MM.1S (cell line): ENCODE measurements at places on chromosomes 3 and 15.

GRCh38 chr3:131900891-131901290 is 133.9 kb downstream of the CPNE4 start:
- DNase-seq = no peak

DNA sequence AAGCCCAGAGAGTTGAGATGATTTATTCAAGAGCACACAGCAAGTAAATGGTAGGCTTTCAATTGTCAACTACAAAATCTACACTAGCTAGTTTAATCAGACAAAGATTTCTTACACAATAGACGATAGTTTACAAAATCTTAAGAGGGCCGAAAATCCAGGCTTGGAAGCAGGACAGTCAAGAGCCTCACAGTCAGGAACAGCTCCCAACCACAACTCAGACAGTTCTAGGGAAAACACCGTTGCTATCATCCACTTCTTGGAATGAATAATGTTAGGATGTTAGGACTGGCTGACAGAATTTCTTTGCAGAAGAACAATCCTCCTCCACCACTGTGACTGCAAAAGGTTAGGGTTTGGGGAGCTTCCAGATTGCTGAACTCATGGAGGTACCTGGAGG is 290.8 kb upstream of the ZPLD1 start:
- DNase-seq = no peak

DNA sequence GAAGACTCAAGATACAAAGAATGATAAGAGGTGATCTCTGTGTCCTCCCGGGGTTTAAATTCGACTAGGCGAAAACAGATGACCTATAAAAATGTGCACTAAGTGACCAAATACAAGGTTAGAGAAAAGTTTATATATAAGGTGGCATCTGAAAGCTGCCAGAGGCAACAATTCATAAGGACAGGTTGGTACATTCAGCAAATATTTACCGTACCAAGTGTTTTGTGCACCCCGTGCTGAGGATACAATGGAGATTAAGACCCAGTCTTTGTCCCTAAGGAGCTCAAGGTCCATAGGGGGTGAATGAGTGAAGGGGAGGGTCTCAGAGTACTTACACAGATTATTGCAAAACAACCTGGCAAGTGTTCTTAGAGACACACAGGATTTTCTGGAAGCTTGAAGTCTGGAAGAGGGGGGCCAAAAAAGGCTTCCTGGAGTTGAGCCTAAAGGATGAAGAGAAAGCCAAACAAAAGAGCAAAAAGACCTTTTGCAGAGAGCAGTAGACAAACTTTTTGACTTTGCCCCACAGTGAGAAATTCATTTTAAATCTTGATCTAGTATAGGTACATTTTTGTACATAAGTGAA is 71.4 kb upstream of the LRIG1 start:
- no peak for DNase-seq

- DNase-seq = no peak
Measured at GRCh38 chr15:53506370-53506769, 253.1 kb downstream of the WDR72 start.

DNA sequence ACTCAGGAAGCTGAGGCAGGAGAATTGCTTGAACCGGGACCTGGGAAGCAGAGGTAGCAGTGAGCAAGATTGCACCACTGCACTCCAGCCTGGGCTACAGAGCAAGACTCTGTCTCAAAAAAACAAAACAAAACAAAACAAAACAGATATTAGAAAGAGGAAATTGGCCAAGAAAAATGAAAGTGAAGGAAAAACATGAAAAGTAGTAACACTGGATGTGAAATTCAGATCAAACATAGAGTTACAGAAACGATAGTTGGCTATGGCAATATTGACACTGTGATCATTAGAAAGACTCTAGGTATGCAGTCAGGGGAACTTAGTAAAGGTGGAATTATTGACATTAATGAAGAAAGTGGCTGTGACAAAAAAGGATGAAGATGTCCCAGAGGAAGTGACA is 13.2 kb upstream of the TIPARP start:
- no peak for DNase-seq

- no peak for DNase-seq
Measured at GRCh38 chr3:42823351-42823750, 14.1 kb downstream of the ACKR2 start.

- no peak for DNase-seq
Measured at GRCh38 chr15:101522091-101522490, 32.6 kb upstream of the PCSK6 start.

- DNase-seq = no peak
Measured at GRCh38 chr3:99637016-99637367, 1.4 kb upstream of the COL8A1 start.

- DNase-seq = no peak
Measured at GRCh38 chr15:36362509-36362915, 216.9 kb upstream of the CDIN1 start.

DNA sequence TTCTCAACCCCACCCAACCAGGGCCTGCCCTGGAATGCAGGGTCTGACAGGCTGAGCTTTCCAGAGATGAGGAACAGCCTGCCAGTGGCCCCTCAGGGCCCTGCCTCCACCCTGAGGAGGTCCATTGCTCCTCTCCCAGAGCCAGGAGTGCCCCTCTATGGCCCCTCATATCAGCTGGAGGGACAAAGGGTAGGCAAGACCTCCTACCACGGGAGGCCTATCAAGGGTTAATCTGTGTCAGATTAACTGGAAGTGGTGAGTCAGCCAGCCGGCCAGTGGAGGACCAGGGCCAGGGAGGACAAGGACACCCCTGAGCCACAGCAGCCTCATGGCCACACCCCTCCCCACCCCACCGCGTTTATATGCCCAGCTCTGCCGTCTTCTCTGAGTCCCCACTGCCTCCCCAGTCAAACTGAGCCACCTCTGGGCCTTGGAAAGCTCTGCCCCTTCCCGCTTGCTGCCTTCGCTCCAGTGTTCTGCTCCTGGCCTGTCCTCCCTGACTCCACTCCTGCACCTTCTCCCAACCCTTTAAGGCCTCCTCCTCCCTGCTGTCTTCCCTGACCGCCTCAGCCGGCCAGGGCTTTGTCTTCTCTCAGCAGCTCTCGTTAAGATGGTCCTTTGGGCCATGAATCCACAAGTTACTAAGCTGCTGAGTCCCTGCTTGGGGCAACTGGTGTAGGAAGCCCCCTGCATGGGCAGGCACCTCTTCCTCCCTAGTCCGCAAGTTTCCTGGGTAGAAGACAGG is 6.5 kb downstream of the CCDC33 start:
- DNase-seq = no peak

GRCh38 chr3:151841801-151842200 is 27.9 kb downstream of the AADAC start:
- DNase-seq = no peak

DNA sequence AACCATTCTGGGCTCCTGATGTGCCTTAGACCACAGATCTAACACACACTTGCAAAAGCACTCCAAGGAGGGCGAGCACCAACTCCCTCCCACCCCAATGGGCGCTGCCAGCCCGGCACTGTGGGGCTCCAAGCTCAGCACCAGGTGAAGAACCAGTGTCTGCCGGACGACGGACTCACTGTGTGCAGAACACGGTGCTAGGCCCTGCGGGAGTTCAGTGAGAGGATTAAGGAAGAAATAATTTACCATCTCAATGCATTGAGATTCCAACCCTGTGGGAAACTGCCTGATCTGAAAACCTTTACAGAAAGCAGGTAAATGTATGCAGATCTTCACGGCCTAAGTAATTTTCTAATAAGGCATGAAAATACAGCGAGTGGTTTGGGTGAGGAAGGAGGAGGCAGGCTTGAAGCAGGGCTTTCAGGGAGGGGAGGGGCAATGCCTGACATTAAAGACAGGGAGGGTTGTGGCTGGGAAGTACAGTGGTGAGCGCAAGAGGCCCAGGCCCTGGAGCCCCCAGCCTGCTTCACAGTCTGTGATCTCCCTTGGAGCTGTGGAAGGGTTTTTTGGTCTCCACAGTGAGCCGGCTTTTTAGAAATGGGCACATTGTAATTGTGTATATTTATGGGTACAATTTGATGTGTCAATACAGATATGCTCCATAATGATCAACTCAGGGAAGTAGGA is 35.6 kb upstream of the CHRNB4 start:
- DNase-seq = no peak

DNA sequence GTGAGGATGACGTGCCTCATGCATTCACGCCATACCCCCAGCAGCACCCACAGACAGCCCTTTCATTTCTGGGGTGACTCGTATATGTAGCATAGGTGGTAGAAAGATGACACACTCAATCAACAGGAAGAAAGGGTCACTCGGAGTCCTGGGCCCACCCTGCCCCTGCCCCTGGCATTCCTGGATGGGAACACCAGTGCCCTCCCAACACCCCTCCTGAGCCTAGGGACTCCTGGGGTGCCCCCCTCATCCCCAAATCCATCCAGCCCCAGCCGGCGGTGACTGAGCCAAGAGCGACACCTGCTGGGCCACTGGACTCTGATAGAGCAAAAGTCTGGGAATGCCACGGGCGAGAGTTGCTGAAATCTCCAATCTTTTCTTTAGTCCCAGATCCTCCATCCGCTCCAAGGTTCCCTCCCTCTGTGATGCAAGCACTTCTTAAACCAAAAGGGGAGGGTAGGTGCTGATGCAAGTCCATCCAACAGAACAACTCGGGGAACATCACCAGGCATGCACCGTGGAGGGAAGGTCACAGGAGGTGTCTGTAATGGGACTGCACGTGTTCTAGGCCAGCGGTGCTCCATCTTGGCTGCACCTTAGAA is 31.1 kb downstream of the ACAN start:
- peak; percentile 45 for DNase-seq

GRCh38 chr3:143975554-143976152 is 4.0 kb downstream of the DIPK2A start:
- peak; percentile 60 for DNase-seq

DNA sequence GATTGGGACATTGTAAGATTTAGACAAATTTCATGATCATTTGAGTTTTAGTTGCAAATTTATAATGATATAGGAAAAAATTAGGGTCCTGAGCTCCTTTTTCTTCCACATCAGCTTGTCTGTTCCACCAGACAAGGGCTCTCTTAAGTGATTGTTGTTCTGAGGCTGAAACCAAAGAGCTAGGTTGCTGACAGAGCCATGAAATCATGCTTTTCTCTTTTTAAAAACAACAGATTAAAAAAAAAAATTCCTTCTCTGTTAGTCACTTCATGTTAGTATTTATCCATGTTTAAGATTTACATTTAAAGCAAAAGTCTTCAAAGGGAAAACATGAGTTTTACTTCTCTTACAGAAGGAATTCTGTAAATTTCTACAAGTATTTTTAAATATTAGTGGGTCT is 56.8 kb downstream of the ATP2C1 start:
- no peak for DNase-seq

DNA sequence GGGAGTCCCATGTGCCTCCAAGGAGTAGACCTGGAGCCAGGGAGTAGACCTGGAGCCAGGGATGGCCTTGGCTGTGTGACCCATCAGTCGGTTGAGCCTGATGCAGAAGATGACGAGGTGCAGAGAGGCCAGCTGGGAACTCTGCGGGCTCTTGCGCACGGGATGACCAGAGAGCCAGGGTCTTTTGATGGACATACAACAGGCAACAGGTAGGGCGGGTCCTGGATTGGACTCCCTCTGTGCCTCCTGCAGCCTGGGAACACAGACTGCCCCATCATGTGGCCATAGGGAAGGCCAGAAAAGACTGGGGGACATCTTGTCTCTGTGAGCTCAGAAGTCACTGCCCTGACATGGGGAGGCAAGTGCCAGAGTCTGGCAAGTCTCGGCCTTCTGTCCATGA is 67.5 kb upstream of the RPL32 start:
- no peak for DNase-seq

DNA sequence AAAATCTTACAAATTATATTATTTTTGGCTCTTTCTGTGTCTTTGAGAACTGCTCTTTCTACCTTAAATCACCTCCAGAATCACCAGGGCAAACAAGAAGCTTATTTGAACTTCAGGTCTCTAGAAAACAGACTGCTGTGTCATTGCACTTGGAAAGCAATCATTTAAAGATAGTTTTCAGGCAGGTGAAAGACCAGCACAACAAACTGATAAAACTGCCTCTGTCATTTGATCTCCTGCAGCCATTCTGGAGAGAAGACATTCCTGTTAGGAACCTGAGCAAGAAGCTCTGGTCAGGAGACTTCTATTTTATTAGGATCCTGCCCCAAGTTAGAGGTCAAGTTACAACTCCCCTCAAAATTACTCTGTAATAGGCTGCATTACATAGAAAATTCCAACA is 50.7 kb upstream of the AP4E1 start:
- DNase-seq = no peak

- DNase-seq = no peak
Measured at GRCh38 chr3:53235545-53235944, 20.3 kb downstream of the TKT start.

- DNase-seq = no peak
Measured at GRCh38 chr15:87753539-87753938, 503.0 kb downstream of the NTRK3 start.

DNA sequence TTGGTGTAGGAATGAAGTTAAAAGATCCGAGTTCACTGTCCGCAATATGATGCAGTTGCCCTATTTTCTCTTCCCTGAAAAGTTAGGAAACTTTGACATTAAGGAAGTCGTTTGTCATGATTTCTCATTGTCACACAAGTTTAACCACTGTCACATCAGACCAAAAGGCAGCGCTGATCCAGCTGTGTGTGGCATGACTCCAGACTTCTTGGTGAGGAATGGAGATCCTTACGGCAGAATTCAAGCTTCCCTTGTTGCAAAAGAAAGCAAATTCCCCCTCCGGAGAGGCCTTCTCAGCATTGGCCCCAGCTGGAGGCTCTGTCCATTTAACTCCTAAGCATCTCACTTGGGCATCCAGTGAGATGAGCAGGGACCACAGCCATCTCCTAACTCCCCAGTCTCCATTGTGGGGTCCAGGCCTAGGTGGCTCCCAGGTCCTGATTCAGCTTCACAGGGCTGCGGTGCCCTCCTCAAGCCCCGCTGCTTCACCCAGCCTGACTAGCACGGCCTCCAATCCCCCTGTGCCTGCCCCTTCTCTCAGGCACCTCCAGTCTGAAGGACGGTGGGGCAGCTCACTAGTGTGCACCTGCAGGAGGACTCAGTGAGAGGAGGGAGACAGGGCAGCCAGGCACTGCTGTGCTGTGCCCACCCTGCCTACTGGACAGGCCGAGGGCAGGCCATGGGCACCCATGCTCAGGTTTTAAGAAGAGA is 159.5 kb downstream of the CHSY1 start:
- no peak for DNase-seq

GRCh38 chr3:21847005-21847404 is 96.0 kb upstream of the ZNF385D start:
- DNase-seq = no peak

DNA sequence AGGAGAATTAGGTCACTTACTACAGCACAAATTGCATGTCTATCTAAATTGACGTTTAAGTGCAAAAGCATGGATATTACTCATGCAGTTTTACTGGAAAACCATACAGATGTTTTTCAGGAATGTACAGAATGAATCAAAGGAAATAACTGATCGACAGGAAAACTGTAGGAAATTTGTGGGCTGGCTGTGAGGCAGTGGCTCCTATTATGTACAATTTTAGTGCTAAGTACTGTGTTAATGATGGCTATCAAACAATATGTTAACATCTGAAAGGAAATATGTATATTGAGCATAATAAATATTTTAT is 6.9 kb downstream of the NUDT16 start:
- DNase-seq = no peak

GRCh38 chr15:41401904-41402267 is 410 bp downstream of the NDUFAF1 start:
- DNase-seq = no peak

- no peak for DNase-seq
Measured at GRCh38 chr3:194095464-194095863, 40.5 kb upstream of the HES1 start.
